Kidney epithelial cell (primary cell): ENCODE measurements at places on chromosomes 5 and 9. TPM values are rescaled to one million over a fixed set of nuclear protein-coding genes. Genes with fewer than 3 reads are reported as not detected.

The PTGER4 gene
- 13.5 and 13.8 TPM in 2 replicates for total RNA-seq

The CDH9 gene
- total RNA-seq: not detected in 2 replicates

The GDA gene
- under 0.01 and 0.04 TPM in 2 replicates for total RNA-seq

DNA sequence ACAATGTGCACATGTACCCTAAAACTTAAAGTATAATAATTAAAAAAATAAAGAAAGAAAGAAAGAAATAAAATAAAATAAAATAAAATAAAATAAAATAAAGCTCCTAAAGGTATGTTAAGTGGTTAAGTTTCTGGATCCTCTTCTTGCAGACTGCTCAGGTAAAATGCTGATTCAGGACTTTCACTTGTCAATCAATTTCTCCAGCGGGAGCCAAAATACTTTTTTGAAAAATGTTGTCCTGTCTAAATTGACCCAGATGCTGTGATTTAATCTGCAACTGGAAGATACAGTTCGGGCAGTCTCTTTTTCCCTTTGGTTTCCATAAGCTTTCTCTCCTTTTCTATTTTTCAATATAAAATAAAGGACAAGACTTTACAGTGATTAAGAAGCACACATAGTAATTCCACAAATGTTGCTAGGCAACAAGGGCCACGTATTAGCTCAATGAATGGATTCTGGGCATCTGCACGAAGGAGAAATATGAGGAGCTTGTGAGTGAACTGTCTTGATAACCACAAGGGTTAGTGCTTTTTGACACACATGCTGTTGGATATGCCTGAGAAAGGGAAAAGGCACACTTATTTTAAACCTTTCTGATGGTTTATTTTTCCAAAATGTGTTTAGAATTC, 38.6 kb downstream of the HTR4 start:
- no peak for DNase-seq

DNA sequence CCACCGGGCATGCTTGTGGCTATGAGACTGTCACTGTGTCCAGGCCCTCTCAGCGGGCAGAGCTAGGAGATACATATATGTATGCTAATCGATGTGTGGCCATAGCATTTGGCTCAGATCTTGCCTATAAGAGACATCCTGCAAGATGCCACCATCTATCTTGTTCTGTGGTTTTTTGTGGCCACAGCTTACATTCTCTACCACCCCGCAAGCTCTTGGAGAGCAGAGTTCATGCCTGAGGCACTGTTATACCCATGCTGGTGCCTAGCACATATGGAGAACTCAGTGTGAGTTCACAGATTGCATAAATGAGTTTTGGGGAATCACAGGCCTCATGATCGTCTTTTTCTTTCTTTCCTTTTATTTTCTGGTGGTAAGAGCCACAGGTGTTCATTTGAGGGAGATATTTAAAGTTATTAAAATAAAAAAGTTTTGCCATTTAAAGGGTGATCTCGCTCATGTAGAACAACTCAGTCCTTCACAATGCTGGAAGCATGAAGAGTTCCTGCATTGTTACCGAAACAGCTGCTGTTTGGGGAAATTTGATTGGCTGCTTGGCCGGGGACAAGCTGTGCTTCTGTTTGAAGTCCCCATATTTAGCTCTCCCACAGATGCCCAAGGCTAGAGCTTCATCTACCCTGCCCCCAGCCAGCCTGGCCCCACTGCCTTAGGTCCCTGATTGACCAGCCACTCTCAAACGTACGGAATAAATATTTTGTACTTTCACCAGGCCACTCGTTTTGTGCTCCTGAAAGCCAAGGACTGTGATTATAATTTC, 169.2 kb upstream of the MAP1B start:
- no peak for DNase-seq
